Stimulated activated CD8-positive, alpha-beta memory T cell treated with anti-CD3 and anti-CD28 coated beads, Interleukin-15, amount 100 ng/mL, for 48 hours (primary cell): ENCODE measurements at places on chromosomes 5 and 9.

GRCh38 chr5:110815916-110816605, 77.3 kb downstream of the SLC25A46 start:
- no peak for DNase-seq

DNA sequence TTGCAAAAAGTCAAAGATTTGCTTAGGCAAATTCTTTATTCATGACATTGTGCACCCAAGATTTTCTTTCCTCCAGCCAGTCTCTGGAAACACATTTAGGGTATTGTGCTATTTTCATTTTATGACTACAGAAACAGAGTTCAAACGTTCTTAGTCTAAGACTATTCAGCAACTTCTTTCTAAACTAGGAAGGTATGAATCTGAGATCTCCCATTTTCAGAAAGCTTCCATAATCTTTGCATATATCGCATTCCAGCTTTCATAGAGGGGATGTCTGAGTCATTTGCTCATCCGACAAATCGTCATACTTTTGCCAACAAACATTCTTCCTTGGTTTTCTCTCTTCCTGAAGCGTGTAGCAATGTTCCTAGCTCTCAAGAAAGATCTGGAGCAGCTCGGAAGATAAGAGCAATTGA, 1.6 kb upstream of the PAPPA start:
- no peak for DNase-seq

GRCh38 chr5:78690253-78690972, 41.8 kb upstream of the LHFPL2 start:
- DNase-seq: no peak

DNA sequence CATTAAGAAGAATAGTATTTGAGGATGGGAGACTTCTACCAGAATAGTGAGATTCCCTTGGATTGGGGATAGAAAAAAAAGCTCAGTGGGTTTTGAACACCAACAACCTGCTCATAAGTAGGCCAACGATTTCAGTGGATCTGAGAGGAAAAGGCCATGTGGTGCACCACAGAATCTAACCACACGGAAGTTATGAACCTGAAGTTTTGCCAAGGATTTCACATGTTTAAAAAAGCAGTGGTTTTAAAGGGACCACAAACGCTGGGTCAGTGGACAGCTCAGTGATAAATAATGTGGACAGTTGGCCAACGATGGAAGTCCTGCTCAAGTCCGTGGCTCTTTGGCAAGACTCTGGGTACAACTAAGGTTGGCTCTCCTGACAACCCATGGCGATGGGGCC, 107.2 kb upstream of the TXNDC8 start:
- no peak for DNase-seq

- no peak for DNase-seq
Observed at GRCh38 chr5:65801352-65801783, 79.4 kb downstream of the NLN start.

DNA sequence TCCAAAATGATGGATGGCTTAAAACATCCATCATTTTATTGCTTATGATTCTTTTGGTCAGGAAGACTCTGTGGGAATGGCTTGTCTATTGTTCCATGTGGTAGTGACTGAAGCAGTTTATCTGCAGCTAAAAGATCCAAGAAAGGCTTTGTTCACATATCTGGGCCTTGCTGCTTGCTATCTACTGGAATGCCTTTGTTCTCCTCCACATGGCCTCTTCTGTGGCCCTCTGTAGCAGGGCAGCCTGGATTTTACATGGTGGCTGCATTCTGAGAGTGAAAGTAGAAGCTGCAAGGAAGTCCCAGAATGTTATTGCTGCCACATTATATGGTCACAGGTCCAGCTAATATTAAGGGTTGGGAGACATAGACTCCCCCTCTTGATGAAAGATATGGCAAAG, 35.1 kb downstream of the DMXL1 start:
- DNase-seq: no peak

GRCh38 chr9:98191181-98191608, 1.2 kb downstream of the CORO2A start:
- no peak for DNase-seq

DNA sequence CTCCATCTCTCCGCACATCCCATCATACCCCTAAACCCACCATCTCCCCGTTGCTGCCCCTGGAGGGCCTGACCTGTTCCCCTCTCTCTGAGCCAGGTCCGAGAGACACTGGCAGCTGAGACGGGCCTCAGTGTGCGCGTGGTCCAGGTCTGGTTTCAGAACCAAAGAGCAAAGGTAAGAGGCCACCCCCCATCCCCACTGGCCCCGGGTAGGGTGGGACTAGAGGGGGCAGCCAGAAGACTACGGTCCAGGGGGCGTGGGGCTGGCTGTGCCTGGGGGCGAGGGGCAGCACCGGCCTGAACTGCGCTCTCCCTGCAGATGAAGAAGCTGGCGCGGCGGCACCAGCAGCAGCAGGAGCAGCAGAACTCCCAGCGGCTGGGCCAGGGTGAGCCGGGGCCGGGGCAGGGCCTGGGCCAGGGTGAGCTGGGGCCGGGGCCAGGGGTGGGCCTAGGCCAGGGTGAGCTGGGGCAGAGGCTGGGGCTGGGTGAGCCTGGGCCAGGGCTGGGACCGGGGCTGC, 79.8 kb downstream of the LMX1B start:
- no peak for DNase-seq

GRCh38 chr9:95991326-95991725, 115.8 kb downstream of the ERCC6L2 start:
- DNase-seq: no peak

- DNase-seq: no peak
Observed at GRCh38 chr9:114913656-114914055, 16.7 kb downstream of the TNFSF8 start.
